Stimulated activated naive CD8-positive, alpha-beta T cell treated with anti-CD3 and anti-CD28 coated beads, Interleukin-15, Interleukin-2, amounts not matched to agents 100 U/mL and 50 U/mL, for 24 hours (primary cell): ENCODE measurements at places on chromosomes 4 and X.
A peak's percentile ranks its signal among the peaks of the same experiment; 100 is the strongest.

DNA sequence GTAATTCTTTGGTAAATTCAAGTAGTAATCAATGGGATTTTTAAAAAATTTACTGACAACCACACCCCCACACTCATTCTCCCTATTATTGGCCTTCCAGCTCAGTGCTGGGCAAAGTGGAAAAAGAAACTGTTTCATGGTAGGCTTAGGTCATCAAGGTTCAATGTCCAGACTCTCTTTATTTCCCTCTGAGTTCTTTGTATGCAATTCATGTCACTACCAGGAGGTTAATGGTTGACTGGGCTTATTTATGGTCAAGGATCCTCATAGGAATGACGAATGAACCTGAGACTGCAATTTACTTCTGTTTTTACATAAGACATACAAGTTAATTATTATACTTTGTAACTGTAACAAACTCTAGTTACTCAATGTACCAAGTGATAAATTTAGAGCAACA, 403.2 kb downstream of the KLHL13 start:
- no peak for DNase-seq

GRCh38 chrX:16138108-16138427, 14.7 kb downstream of the GRPR start:
- no peak for DNase-seq

- DNase-seq = no peak
Measured at GRCh38 chrX:1327651-1328304, 8.8 kb upstream of the IL3RA start.

DNA sequence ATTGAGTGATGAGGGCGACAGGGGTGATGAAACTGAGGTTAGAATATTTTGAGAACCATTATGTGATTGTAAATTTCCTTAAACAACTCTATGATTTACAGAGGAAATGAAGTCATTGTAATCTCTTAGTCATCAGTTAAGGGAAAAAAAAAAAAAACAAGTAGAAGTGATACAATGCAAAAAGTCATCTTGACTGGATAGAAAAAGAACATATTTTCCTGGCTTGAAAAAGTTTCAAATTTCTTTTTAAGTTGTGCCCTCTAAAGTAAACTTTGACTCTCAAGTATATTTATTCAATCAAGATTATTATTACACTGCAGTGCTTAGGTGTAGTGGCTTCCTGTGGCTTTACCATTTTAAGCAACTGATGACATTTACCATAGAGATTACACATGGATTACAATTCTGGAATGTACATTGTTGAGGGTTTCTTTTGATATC, 40.6 kb downstream of the GABRB1 start:
- DNase-seq = no peak

- DNase-seq = no peak
Measured at GRCh38 chrX:134764202-134764785, 106.0 kb upstream of the PLAC1 start.

DNA sequence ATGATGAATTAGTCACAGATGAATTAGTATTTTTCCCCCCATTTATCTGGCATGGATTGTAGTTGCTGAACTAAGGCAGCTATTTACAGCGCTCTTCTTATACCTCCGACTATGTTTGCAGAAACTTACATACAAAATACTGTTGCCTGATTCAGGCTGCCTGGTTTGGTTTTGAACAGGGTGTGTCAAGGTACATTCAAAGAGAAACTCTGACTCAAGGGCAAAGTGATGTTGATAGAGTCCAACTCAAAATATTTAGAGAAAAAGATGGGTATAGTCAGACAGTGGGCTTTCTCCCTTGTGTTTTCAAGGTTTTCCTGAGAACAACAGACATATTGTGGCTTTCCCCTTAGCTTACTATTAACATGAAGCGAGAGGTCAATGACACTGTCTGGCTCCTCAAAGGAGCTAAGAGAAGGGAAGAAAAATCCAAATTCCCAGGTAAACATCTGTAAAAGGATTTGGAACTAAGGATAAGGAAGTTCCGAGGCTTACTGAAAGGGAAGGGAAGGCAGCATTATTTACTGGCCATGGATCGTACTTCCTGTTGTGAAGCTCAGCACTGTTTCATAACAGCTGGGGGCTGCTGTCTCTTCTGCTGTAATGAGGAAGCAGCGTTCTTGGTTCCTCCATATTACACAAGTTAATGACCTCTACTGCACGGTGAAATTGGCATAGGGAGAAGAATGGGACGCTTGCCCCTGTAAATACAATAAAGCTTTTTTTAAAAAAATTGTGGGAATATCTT, 30.9 kb downstream of the FAM9C start:
- no peak for DNase-seq

- peak; percentile 5 for DNase-seq
Measured at GRCh38 chr4:14254252-14254651, 626.7 kb upstream of the BOD1L1 start.

GRCh38 chrX:10855845-10856244, 235.5 kb upstream of the MID1 start:
- DNase-seq = no peak

GRCh38 chr4:15078682-15079642, 76.7 kb downstream of the CPEB2 start:
- DNase-seq = no peak

GRCh38 chr4:25043548-25043947, 12.8 kb upstream of the LGI2 start:
- DNase-seq = no peak

- no peak for DNase-seq
Measured at GRCh38 chr4:176270669-176271068, 1.6 kb upstream of the ASB5 start.
